ENCODE measurements at places on chromosomes 6 and 20.
A peak's percentile ranks its signal among the peaks of the same experiment; 100 is the strongest.

GRCh38 chr6:90375681-90376439 lies 79.2 kb upstream of the BACH2 start:
- H3K36me3 ChIP-seq, result no peaks in the 10 kb centered on the region
- H3K27me3 ChIP-seq, result no peaks in the 10 kb centered on the region
- no peak for DNase-seq
- H3K4me1 ChIP-seq, result 0 out of 2 replicates have a peak, but pooled peaks cover 4% of the 10 kb centered on the region

DNA sequence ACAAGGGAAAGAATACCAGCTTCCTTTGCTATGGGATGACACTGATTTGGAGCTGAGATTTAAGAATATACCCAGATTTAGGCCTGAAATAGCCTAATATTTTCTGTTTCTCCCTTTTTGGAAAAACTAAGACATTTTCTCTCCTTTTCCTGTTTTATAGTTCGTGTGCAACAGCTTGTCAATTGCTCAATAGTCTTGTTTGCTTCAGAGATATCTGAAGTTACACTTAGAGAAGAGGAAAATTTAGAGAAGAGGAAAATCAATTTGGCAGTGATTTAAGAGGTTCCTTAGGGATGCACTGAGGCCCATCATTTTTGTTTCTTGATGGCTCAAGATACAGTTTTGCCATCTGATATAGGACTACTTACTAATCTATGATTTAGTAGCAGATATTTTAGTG lies 398.6 kb downstream of the RFPL4B start:
- H3K4me3 ChIP-seq, result no peak overlapping the region
- no peak overlapping the region for H3K27ac ChIP-seq
- no peak for DNase-seq
- H3K36me3 ChIP-seq, result no peaks in the 10 kb centered on the region
- no peaks in the 10 kb centered on the region for H3K27me3 ChIP-seq

DNA sequence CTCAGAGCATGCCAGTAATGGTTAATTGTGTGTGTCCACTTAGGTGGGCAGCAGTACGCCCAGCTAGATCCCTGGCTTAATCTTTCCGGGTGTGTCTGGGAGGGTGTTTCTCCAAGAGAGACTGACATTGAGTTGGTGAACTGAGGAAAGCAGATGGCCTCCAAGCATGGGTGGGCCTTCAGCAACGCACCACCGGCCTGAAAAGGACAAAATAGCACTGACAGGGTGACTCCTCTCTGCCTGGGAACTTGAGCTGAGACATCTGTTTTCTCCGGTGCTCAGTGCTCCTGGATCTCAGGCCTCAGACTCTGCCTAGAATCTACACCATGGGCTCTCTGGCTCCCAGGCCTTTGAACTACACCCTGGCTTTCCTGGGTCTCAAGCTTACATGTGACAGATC lies 43.2 kb downstream of the C6orf118 start:
- no peaks in the 10 kb centered on the region for H3K36me3 ChIP-seq
- DNase-seq, result no peak

GRCh38 chr6:26295691-26296555 lies 69.1 kb upstream of the BTN3A2 start:
- peaks cover 10% of the 10 kb centered on the region for H3K4me1 ChIP-seq
- DNase-seq, result no peak
- no peaks in the 10 kb centered on the region for H3K27me3 ChIP-seq
- H3K36me3 ChIP-seq, result no peaks in the 10 kb centered on the region

- H3K36me3 ChIP-seq, result no peaks in the 10 kb centered on the region
- no peaks in the 10 kb centered on the region for H3K4me1 ChIP-seq
- H3K27me3 ChIP-seq, result no peaks in the 10 kb centered on the region
- DNase-seq, result no peak
- H3K27ac ChIP-seq, result no peak overlapping the region
Measured at GRCh38 chr6:136323431-136324112, 33.9 kb upstream of the BCLAF1 start.

DNA sequence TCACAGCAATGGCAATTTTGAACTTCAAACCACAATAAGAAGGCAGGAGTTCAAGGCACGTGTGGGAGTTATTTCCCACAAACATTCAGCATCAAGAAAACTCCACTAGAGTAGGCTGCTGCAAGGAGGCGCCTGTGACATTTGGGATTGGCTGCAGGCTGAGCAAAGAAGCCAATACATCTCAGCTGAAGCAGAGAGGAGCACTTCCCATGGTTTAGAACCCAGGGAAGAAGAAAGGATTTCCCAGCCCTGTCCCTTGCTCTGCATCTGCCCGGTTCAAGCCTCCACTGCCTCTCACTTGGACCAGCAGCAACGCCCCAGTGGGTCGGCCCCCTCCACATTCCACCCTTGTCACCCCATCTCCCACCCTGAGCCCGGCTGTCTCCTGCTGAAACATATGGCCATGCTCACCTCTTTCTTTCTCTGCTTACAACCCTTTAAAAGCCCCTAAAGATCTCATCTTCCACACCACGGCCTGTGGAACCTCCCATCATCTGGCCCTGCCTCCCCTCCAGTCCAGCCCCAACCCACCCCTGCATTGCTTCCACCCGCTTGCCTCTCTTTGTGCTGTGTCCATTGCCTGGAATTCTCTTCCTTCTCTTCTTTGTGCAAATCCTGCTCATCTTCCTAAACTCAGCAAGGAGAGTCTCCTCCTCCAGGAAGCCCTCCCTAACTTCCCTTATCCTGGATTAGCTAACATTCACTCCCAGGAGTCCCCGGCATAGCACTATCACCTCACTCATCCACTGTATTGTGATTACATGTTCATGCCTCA lies 128.3 kb downstream of the ANKRD60 start:
- DNase-seq, result no peak
- H3K27me3 ChIP-seq, result no peaks in the 10 kb centered on the region
- H3K4me3 ChIP-seq, result no peak overlapping the region
- no peaks in the 10 kb centered on the region for H3K36me3 ChIP-seq
- H3K27ac ChIP-seq, result no peak overlapping the region

GRCh38 chr6:116363759-116364158 lies 7.0 kb upstream of the DSE start:
- H3K36me3 ChIP-seq, result no peaks in the 10 kb centered on the region
- H3K27me3 ChIP-seq, result no peaks in the 10 kb centered on the region
- no peaks in the 10 kb centered on the region for H3K4me1 ChIP-seq
- no peak overlapping the region for H3K4me3 ChIP-seq

DNA sequence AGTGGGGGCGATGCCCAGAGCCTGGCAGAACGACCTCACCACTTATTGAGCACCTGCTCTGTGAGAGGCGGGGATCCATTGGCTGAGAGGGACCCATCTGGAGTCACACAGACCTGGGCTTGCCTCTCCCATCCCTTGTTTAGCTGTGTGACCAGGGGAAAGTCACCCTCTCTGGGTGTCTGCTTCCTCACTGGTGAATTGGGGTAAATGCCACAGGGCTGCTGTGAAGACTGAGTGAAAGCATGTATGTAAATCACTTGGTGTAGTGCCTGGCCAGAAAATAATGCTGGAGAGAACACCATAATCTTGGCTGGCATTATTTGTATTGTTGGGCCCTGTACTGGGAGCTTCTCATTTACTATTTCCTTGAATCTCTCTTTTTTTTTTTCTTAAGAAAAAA lies 83.4 kb upstream of the PRL start:
- H3K27ac ChIP-seq, result no peak overlapping the region
- H3K4me1 ChIP-seq, result no peaks in the 10 kb centered on the region

GRCh38 chr20:51127713-51128112 lies 104.8 kb upstream of the KCNG1 start:
- no peak overlapping the region for H3K4me3 ChIP-seq
- no peak overlapping the region for H3K27ac ChIP-seq
- H3K36me3 ChIP-seq, result no peaks in the 10 kb centered on the region
- no peaks in the 10 kb centered on the region for H3K27me3 ChIP-seq
- H3K4me1 ChIP-seq, result no peaks in the 10 kb centered on the region

DNA sequence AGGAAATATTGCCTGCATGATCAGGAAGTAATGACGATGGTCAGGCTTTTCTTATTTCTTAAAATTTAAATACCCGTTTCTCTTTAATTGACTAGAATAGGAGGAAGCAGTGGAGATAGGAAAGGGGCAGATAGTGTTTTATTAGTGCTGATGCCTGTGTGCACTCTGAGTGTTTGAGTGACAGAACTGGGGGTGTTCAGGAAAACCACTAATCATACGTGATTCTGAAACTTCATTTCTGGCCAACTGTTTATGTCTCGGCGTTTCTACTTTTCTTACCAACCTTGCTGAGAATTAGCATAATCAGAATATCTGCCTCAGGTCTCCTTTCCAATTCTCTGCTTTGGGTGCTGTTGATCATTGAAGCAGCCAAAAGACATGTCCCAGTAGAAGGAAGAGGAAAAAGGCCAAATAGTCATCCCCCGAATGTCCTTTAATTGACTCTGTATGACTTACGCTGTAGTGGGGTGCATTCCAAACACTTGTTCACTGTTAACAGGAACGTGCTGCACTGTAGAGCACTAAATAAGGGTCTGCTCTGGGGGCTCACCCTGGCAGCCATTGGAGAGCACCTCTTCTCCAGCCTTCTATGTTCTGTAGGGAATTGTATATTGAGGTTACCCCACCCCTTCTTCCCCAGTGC lies 152.9 kb downstream of the JARID2 start:
- no peak for DNase-seq
- H3K27me3 ChIP-seq, result no peaks in the 10 kb centered on the region
- peak overlapping the region; percentile 34 for H3K4me3 ChIP-seq
- peaks cover 99% of the 10 kb centered on the region for H3K4me1 ChIP-seq

- peaks cover 9% of the 10 kb centered on the region for H3K4me1 ChIP-seq
- H3K27me3 ChIP-seq, result no peaks in the 10 kb centered on the region
- H3K4me3 ChIP-seq, result no peak overlapping the region
- H3K36me3 ChIP-seq, result no peaks in the 10 kb centered on the region
- no peak for DNase-seq
- H3K27ac ChIP-seq, result no peak overlapping the region
Measured at GRCh38 chr6:126764671-126765070, 353.8 kb upstream of the RSPO3 start.
